ENCODE measurements at places on chromosomes 7 and 10. TPM values are rescaled to one million over a fixed set of nuclear protein-coding genes. Genes with fewer than 3 reads are reported as not detected.

DNA sequence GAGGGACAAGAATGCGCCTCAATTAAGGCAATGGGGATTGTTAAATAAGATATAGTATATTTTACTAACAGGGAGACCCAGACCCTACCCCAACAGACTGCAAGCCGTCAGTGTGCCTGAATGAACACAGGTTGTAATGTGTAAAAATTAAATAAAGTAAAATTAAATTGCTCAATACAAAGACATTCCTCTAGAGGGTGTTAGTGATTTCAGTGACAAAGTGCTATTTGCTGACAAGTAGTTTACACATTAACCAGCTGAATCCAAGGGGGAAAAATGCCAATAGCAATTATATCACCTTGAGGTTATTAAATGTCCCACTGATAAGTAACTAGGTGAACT lies 110.5 kb downstream of the EBF3 start:
- DNase-seq: no peak

DNA sequence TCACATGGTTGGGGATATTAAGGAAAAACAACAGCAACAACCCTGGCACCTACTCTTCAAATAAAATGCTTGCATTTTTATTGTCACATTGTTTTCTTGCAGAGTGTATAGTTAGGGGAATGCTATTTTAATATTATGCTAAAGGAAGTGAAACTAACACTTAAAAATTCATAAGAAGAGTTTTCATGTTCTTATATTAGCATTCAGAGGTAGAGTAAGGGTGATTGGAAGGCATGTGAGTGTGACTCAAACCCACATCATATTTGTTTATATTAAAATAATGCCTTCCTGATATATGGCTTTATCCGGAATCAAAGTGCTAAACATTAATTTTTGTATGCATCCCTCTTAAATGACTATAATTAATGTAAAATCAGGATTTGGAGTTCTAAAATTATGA lies 59.8 kb upstream of the TES start:
- DNase-seq: no peak

The MRLN gene
- 0.93 TPM for polyA plus RNA-seq

- DNase-seq: no peak
Observed at GRCh38 chr7:70082099-70082611, 483.9 kb downstream of the AUTS2 start.

The CRTAC1 gene
- 42.2 TPM for polyA plus RNA-seq

The SPDYE16 gene
- 1.3 TPM for polyA plus RNA-seq

DNA sequence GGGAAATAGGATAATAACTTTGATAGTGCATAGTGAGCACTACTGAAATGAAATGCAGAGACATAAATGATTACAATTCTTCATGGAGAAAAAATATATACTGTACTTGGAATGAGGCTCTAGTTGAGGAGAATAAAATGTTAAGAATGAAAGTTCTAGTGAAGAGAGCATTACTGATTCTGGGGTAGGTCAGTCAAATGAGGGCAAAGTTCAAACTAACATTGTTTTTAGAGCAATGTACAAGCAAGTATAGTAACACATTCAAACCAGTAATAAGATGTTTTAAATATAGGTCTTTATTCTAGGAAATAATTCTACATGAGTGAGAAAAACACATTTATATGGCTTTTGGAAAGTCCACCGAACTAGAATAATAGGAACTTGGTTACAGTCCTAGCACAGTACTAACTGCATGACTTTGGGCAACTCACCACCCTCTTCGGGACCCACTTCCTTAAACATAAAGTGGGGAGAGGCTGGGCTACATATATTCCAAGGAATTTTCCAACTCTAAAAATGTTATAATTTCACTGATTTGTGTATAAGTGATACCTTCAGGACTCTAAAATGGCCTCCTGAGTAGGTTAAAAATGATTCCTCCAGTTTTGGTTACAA lies 86.4 kb downstream of the CDK6 start:
- no peak for DNase-seq

- no peak for DNase-seq
Observed at GRCh38 chr10:71059054-71059818, 153.1 kb upstream of the UNC5B start.

The ATP6V0E2 gene
- 20.4 TPM for polyA plus RNA-seq

DNA sequence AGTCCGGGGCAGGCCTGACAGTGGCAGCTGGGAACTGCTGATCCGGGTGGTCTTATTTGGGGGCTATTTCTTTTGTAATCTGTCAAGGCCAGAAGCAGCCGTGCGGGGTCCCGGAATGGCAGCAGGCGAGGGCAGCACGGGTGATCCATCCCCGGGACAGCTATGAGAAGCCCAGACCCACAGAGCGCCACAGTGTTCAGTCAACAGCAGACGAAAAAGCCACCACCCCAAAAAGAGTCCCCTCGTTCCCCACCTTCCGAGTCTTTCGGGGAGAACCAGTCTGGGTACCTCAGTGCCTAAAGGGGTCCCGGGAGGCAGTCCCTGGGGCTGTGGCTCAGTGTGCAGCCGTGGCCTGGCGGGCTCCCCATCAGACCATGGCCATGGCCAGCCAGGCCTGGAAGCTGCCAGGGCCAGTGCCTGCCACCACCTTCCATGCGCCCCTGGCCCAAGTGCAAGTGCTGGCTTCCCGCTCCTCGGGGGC lies 125.1 kb upstream of the KCTD7 start:
- DNase-seq: no peak

The CYP2W1 gene
- polyA plus RNA-seq: 1.4 TPM

DNA sequence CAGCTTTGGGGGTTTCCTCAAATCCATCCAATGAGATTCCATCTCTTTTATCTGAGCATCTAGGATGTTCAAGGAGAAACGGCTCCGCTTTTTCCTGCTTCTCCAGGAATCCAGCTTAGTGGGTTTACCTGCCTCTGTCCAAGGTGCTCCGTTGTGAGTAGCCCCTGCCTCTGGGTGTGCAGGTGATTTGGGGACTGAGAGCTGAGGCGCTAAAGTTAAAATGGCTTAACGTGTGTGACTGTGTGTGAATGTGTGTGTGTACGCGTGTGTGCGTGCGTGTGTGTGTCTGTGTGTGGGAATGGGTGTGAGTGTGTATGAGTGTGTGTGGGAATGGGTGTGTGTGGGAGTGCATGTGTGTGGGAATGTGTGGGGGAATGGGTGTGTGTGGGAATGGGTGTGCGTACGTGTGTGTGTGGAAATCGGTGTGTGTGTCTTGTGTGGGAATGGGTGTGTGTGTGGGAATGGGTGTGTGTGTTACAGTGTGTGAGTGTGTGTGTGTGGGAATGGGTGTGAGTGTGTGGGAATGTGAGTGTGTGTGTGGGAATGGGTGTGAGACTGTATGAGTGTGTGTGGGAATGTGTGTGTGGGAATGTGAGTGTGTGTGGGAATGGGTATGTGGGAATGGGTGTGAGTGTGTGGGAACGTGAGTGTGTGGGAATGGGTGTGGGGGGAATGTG lies 90.2 kb upstream of the INSIG1 start:
- no peak for DNase-seq

The FERD3L gene
- not detected for polyA plus RNA-seq

DNA sequence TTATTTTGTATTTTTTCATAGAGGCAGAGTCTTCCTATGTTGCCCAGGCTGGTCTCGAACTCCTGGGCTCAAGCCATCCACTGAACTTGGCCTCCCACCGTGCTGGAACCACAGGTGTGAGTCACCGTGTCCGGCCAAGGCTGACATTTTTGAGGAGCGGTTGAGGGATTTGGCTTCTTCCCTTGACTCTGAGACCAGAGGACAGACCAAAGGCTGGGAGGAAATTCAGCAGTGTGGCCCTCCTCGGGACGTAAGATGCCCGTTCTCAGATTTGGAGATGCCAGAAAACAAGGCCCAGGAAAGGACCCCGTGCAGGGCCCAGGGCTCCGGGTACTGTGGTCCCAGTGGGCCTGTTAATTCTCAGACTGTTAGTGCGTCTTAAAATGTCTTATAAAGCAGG lies 146.2 kb downstream of the WDR37 start:
- no peak for DNase-seq

The CHN2 gene
- polyA plus RNA-seq: 18.3 TPM

- no peak for DNase-seq
Observed at GRCh38 chr10:80924063-80924952, 386.6 kb downstream of the SH2D4B start.

- DNase-seq: no peak
Observed at GRCh38 chr10:124288928-124289850, 129.5 kb downstream of the OAT start.

The C10orf67 gene
- 2.3 TPM for polyA plus RNA-seq

- DNase-seq: no peak
Observed at GRCh38 chr7:78516450-78516849, 717.9 kb downstream of the PHTF2 start.

- DNase-seq: no peak
Observed at GRCh38 chr7:157832006-157832405, 495.2 kb downstream of the DNAJB6 start.

DNA sequence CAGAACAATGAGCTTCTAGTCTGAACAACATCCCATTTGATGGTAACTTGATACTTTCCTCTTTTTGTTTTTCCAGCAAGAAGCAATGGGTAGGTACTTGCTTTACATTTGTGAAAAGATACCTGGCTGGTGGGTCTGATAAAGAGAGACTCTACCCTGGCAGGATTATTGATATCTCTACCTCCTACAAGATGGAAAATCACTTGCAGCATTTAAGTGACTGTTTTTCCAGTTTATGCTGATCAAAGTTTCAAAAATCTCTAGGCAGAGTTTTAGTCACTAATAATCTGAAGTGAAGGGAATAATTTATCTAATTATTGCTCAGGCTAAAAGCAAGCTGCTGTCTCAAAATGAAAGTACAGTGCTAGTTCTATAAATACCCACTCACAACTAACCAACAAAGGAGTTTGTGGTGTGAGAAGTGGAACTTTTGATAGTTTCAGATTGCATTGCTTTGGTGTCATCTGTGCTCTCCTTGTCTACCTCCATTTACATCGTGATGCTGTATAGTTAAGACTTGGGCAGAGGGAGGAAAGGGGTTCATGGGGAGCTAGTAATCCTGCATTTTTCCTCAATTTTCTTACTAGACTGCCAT lies 86.0 kb upstream of the ANKRD1 start:
- DNase-seq: no peak

The GPR15LG gene
- not detected for polyA plus RNA-seq

All from right renal cortex interstitium (tissue), 3 donors.